Forelimb muscle (tissue), 1 donor: ENCODE measurements at places on chromosomes 13 and 19.

GRCh38 chr19:42201489-42202289, 15.8 kb downstream of the DEDD2 start:
- no peak for DNase-seq

GRCh38 chr13:28582225-28582891, 76.6 kb upstream of the POMP start:
- no peak for DNase-seq

GRCh38 chr13:98900442-98900841, 77.4 kb downstream of the DOCK9 start:
- DNase-seq = no peak

DNA sequence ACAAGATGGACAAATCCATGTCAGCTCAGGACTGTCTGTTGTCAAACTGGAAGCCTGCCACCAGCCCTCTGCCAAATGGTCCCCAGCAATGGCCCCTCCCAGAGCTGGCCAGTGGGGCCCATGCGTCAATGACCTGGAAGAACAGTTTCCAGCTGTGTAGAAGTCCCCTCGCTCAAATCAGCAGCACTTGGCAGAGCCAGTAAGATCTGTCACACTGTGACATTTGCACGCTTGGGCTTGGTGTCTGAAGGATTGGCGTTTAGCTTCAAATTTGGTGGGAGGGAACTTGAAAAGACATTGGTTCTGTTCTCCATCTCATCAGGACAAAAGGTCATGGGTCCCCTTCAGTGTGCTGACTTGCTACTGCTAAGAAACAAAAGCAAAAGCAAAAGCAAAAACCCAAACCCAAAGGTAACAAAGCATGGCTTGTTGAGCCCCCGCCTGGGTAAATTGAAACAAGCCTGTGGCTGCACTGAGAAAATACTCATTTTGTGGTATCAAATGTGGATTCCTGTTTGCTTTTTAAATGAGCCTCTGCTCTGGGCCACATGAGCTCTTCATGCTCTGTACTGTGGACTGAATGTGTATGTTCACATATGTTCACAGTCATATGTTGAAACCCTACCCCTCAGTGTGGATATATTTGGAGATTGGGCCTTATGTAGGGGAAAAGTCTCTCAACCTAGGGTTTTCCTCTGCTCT, 253.6 kb upstream of the MAB21L1 start:
- DNase-seq = no peak
